ENCODE measurements at places on chromosomes 3 and 15.

GRCh38 chr3:133733226-133733625 is 13.0 kb upstream of the TF start:
- DNase-seq: no peak

GRCh38 chr15:66865622-66866611 is 163.9 kb downstream of the SMAD6 start:
- no peak for DNase-seq

DNA sequence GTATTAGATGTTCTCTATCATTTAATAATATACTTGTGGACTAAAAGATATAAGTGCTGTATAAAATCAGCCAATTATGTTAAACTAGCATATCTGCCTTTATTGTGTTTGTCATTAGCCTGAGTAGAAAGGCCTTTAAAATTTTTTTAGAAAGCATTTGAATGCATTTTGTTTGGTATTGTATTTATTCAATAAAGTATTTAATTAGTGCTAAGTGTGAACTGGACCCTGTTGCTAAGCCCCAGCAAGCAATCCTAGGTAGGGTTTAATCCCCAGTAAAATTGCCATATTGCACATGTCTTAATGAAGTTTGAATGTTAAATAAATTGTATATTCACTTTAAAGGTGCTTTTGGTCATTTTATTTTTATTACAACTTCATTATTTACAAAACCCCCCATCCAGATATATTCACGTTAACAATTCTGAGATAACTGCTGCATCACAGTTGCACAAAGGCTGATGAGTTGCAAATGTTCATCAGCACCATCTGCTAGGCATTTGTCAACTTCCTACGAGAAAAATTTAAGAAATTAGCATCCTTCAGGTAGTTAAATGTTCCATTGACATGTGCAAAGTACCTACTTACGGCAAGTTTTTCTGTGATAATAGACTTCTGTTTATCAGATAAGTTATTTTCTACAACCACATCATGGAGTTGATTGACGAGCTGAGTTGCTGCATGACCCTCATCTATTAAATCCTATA is 6.3 kb downstream of the EIF4A2 start:
- DNase-seq: no peak

DNA sequence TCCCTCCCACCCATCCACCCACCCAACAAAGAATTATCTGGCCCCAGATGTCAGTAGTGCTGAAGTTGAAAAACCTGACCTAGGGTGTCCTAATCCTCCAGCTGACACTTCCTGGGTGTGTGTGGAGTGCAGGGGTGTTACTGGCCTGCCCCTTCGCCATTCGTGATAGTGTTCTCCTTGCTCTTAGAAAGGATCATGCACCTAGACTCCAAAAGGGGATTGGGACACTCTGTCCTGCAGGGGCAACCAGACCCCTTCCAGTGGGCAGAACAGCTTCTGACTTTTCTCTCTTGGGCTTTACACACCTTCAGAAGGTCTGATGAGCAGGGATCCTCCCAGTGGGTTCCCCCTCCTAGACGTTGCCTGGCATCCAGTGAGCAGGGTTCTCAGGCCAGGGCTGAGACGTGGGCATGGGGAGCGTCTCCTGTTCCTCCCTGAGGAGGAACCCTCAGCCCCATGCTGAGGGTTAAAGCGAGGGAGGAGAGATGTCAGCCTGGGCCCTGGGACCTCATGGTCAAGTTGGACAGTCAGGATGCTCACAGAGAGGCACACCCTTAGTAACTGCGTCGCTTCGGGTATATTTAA is 75.0 kb downstream of the AAGAB start:
- DNase-seq: no peak

DNA sequence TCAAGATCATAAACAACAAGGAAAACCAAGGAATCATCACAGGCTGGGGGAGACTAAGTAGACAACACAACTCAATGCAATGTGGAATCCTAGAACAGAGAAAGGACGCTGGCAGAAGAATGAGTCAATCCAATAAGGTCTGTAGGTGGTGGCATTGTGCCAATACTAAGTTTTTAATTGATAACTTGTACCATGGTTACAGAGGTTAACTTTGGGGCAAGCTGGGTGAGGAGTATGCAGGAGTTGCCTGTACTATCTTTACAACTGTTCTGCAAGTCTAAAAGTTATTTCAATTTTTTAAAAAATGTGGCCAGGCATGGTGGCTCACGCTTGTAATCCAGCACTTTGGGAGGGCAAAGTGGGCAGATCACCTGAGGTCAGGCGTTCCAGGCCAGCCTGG is 46.2 kb downstream of the RORA start:
- no peak for DNase-seq

GRCh38 chr15:74500401-74500800 is 39.4 kb upstream of the UBL7 start:
- DNase-seq: no peak

- no peak for DNase-seq
Observed at GRCh38 chr3:142596726-142597088, 514 bp downstream of the PLS1 start.

GRCh38 chr3:127915937-127916493 is 983 bp downstream of the KBTBD12 start:
- DNase-seq: no peak

GRCh38 chr15:72992841-72993252 is 59.4 kb upstream of the NEO1 start:
- no peak for DNase-seq

DNA sequence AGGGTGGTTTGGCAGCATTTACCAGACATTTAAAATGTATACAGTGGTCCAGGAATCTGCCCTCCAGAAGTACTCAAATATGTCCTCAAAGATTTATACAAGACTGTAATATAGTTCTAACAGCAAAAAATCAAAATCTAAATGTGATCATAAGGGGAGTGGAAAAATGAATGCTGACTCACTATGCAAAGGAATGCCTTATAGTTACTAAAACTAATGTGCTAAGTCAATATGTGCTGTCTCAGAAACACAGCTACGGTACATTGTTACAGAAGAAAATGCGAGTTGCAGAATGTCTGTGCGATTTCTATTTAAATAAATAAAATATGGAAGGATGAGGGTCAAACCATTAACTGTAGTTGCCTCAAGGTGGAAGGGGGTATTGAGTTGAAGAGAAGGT is 230.1 kb upstream of the UBE2E1 start:
- no peak for DNase-seq

Measured in fibroblast of skin of left quadriceps (primary cell).